Endothelial cell of umbilical vein (primary cell): ENCODE measurements at places on chromosomes 2 and 18.

GRCh38 chr2:154960802-154961583 lies 262.5 kb downstream of the KCNJ3 start:
- DNase-seq: no peak

- no peak for DNase-seq
These were observed 3.9 kb downstream of the SALL3 start for GRCh38 chr18:78983512-78983911.

GRCh38 chr2:9139491-9140443 lies 66.8 kb upstream of the ASAP2 start:
- peak; percentile 67 for DNase-seq

GRCh38 chr18:56390626-56391025 lies 247.8 kb downstream of the TXNL1 start:
- no peak for DNase-seq
